Activated CD4-positive, alpha-beta T cell treated with anti-CD3 and anti-CD28 coated beads, Interleukin-2, amount 50 U/mL, for 24 hours (primary cell): ENCODE measurements at places on chromosomes 2 and 18.
A peak's percentile ranks its signal among the peaks of the same experiment; 100 is the strongest.

- no peak for DNase-seq
Measured at GRCh38 chr2:116491292-116491691, 1323.2 kb upstream of the DDX18 start.

- DNase-seq = no peak
Measured at GRCh38 chr2:108870069-108870644, 83.6 kb downstream of the CCDC138 start.

DNA sequence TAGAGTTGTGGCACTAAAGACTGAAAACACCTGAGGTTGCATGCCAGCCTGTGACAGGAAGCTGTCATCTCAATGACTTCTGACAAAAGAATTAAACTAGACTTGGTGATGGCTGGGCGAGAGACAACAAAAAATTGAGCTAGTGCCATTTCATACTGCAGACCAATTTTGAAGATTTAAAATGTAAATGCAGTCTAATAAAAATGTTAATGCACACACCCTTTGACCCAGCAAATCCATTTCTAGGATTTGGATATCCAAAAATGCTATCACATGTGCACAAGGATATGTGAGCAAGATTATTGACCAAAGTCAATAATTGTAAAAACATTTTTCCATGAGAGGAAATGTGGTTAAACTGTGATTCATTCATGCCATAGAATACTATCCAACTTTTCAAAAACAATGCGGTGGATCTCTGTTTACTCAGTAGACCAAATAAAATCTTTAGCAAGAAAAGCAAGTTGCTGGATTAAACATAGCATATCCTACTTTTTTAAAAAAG, 5.6 kb downstream of the FBXO36 start:
- no peak for DNase-seq

GRCh38 chr18:30920757-30921156, 121.8 kb downstream of the DSC3 start:
- no peak for DNase-seq

- no peak for DNase-seq
Measured at GRCh38 chr2:229417916-229418315, 146.8 kb upstream of the PID1 start.

DNA sequence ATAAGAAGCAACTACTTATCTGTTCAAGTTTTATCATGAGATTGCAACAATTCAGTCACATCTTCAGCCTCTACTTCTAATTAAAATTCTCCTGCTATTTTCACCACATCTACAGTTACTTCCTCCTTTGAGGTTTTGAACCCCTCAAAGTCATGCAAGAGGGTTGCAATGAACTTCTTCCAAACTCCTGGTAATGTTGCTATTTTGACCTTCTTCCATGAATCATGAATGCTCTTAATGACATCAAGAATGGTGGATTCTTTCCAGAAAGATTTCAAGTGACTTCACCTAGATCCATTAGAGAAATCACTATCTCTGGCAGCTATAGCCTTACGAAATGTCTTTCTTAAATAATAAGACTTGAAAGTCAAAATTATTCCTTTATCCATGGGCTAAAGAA, 1052.8 kb upstream of the NRXN1 start:
- DNase-seq = no peak

DNA sequence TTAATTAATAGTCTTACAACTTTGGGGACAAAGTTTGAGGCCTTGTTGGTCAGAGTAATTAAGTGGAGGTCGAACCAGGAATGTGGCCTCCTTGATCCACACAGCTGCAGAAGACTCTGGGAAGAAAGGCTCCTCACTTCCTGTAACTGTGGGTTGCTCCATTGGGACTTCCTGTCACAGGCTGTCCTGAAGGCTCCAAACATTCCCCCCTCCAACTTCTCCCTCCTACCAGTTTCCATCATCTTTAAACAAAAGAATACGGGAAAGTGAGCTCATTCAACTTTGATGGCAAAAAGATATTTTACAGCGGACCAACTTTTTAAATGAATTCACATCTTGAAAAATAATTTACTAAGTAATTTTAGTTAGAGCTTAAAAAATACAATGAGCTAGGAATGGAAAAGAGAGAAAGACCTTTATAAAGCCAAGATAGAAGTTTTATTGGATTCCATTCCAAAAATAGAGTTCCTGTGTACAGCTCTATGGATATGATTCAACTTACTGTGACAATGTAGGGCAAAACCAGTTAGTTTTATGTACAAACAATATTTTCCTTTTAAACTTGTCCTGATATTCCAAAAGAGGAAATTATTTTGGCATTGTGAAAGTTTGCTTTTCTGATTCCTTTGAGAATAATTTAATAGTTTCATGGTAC, 212.0 kb upstream of the NABP1 start:
- DNase-seq = no peak

GRCh38 chr2:237051861-237052260, 33.8 kb upstream of the COPS8 start:
- no peak for DNase-seq

GRCh38 chr2:206984206-206984605, 44.9 kb downstream of the CPO start:
- DNase-seq = no peak

DNA sequence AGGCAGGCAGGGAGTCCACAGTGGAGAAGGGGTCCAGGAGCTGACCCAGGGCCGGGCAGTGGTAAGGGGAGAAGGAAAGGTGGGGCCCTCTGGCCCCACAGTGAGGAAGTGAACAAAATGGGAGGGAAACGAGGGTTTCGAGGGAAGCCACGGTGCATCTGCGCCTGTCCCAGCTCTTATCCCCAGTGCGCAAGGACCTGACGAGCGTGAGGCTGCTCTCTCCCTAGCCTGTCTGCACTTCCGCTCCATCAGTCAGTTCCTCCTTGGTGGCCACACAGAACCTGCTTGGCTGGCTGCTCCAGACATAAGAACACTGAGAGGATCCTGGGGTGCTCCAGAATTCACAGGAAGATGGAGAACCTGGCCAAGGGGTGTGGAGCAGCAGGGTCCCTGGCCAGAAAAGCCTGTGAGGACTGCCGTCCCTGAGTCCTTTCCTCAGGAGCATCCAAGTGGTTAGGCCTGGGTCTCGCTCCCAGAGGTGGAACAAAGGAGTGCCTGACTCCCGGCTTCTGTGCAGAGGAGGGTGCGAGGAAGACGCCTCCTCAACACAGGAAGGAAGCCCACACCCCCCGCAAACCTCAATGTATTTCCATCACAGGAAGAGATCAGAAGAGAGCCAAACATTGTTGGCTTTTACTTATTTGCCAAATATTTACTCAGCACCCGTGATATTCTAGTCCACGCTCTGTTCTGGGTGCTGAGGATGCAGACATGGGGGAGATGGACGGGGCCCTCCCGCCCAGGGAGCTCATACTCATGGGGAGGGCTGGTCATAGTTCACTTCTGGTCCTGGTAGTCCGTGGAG, 43.7 kb upstream of the SEMA4C start:
- DNase-seq = peak; percentile 30

GRCh38 chr2:189824694-189825396, 40.6 kb downstream of the PMS1 start:
- DNase-seq = no peak

GRCh38 chr2:11245322-11245721, 90.1 kb downstream of the SLC66A3 start:
- DNase-seq = no peak
